ENCODE measurements at places on chromosomes 6 and 20.

GRCh38 chr6:21771626-21772320 lies 178.2 kb downstream of the SOX4 start:
- DNase-seq, result no peak

DNA sequence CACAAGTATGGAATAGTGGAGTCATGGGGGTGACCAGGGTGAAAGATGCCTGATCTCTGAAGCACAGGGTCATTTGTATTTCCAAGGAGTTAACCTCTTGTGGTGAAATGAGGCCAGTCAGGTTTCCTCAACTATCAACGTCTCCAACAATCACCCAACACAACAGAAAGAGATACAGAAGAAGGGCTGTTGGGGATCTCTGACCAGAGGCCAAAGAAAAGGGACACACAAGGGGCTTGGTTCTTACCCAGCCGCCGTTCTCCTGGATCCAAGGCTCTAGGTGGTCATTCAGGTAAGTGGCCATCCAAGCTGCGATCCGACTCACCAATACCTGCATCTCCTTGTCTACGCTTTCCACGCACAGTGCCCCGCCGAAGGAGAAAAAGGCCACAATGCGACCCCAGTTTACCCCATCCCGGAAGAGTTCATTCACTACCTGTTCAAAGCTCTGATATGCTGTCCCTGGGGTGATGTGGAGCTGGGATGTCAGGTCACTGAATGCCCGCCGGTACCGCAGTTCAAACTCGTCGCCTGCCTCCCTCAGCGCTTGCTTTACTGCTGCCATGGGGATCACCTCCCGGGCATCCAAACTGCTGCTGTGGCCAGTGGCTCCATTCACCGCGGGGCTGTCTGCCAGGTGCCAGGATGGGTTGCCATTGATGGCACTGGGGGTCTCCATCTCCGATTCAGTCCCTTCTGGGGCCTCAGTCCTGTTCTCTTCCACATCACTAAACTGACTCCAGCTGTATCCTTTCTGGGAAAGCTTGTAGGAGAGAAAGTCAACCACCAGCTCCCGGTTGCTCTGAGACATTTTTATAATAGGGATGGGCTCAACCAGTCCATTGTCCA lies 1.0 kb downstream of the BCL2L1 start:
- DNase-seq, result no peak

DNA sequence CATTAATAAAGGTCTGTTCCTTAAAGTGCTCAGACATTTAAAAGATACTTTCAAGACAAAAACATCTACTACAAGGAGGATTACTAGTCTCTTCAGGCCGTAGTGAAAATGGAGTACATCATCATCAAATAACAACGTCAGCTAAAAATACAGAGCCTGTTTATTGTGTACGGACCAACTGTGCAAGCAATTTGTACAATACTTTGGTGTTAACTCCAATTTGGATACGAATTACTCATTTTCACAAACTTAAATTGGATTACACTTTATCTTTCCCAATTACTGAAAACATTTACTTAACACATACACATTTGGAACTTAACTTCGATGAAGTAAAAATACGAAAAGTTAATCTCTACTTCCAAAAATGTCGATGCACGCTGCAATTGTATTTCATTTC lies 802 bp downstream of the CYP39A1 start:
- DNase-seq, result no peak

- no peak for DNase-seq
These were observed 596.0 kb downstream of the COL12A1 start for GRCh38 chr6:74609871-74610270.

DNA sequence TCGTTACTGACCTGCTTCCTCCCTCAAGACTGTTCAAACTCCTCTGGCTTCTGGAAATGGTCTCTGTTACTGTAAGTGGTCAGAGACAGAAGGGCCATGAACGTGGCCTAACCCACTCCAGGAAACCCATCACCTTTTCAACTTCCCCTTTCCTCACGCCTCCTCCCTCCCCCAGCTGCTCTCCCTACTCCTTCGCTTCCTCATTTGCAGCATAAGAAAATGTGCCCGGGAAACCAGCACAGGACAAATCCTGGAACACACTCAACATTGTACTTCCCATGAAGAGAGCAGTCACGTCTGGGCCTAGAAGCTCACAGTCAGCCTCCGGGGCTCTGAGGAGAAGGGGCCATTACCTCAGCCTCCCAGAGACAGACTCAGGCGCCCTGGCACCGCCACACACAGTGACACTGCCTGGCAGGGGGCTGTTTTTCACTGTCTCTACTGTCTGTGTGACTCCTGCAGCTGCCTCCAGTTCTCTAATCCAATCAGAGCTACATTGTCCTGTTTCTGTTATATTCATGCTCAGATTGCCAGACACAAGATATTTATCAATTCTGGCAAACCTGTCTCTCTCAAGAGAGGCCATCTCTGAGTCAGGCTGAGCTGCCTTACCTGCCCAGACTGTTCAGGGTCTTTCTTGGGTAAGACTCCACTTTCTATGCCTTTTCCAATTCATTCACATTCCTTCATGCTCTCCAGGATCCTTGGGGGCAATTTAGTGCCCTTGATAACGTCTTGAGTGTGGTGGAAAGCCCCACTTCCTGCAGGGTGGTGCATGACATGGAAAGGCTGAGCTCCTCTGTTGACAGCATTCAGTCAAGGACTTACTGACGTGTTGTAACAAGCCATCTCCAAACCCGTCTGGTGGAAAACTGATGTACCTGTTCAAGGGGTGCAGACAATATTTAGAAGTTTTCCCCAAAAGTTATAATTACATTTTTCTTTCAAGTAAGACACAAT lies 242.2 kb downstream of the HIVEP2 start:
- DNase-seq, result no peak

- no peak for DNase-seq
These were observed 6.0 kb downstream of the SCUBE3 start for GRCh38 chr6:35219683-35220326.

GRCh38 chr20:41245086-41245707 lies 72.3 kb downstream of the ZHX3 start:
- DNase-seq, result no peak

DNA sequence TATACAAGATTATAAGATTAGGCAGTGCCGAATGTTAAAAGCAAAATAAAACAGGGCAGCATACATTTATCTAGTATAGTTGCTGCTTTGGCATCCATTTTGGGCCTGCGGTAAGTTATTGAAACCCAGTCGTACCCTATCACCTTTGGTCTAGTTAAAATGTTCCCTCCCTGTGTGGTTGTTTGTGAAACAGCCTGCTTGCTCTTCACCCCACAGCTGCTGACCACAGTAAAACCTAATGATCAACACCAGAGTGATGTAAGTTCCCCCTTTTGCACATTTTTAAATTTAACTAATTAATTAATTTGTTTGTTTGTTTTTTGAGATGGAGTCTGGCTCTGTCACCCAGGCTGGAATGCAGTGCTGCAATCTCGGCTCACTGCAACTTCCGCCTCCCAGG lies 50.3 kb upstream of the TXNDC5 start:
- no peak for DNase-seq

GRCh38 chr6:151010071-151010470 lies 144.6 kb downstream of the MTHFD1L start:
- no peak for DNase-seq

GRCh38 chr6:11688425-11688709 lies 90.2 kb downstream of the ADTRP start:
- no peak for DNase-seq

GRCh38 chr20:4905613-4906012 lies 95.7 kb downstream of the SLC23A2 start:
- no peak for DNase-seq

DNA sequence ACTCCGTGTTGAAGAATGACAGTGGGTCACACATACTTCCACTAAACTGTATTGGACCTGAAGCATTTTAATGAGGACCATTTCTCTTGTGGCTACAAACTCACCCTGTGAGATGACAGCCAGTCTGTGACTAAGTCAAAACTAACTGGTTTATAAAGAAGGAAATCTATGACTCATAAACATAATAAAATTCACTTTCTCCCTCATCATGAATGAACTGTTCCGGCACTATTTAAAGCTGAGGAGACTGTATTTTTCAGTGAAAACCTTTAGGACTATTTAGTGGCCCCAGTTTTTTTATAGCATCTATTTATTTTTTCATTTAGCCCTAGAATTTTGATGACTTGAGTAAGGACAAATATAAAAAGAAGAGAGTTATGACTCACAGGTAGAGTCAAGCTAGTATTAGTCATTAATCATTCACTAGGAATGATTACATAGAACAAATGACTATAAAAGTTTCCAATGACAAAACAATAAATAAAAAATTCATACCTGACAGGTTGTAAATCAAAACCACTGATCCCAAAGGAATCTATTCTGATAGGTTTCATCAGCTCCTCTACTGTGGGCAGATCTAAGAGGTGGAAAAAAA lies 34.2 kb downstream of the CEP162 start:
- DNase-seq, result peak; percentile 87

DNA sequence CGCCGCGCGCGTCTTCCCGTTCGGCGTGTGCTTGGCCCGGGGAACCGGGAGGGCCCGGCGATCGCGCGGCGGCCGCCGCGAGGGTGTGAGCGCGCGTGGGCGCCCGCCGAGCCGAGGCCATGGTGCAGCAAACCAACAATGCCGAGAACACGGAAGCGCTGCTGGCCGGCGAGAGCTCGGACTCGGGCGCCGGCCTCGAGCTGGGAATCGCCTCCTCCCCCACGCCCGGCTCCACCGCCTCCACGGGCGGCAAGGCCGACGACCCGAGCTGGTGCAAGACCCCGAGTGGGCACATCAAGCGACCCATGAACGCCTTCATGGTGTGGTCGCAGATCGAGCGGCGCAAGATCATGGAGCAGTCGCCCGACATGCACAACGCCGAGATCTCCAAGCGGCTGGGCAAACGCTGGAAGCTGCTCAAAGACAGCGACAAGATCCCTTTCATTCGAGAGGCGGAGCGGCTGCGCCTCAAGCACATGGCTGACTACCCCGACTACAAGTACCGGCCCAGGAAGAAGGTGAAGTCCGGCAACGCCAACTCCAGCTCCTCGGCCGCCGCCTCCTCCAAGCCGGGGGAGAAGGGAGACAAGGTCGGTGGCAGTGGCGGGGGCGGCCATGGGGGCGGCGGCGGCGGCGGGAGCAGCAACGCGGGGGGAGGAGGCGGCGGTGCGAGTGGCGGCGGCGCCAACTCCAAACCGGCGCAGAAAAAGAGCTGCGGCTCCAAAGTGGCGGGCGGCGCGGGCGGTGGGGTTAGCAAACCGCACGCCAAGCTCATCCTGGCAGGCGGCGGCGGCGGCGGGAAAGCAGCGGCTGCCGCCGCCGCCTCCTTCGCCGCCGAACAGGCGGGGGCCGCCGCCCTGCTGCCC lies 1.1 kb downstream of the SOX4 start:
- peak; percentile 77 for DNase-seq

GRCh38 chr6:125886914-125887313 lies 69.7 kb upstream of the HINT3 start:
- DNase-seq, result no peak

DNA sequence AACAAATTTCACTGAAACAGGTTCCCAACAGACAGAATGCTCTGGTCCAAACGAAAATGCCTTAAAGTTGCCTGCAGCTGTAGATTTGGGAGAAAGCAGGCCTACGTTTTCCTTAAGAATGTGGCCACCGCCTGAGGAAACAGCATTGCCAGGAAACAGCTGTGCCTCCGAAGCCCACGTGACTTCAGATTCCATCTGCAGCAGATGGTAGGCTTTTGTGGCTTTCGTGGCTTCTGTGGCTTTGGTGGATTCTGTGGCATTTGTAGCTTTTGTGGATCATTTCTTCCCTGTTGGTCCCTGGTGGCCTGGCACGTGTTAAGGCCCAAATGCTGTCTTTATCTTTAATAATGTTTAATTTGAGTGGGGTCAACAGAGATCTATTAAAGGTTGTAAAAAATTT lies 222.9 kb downstream of the TTLL2 start:
- no peak for DNase-seq

All from astrocyte of the spinal cord (primary cell).